ENCODE measurements at places on chromosomes 12 and 14. TPM values are rescaled to one million over a fixed set of nuclear protein-coding genes. Genes with fewer than 3 reads are reported as not detected.

GRCh38 chr12:76275511-76276093 is 72.6 kb downstream of the BBS10 start:
- no peak overlapping the region for H3K4me3 ChIP-seq
- peaks cover 9% of the 10 kb centered on the region for H3K27me3 ChIP-seq
- no peaks in the 10 kb centered on the region for H3K36me3 ChIP-seq
- DNase-seq, result no peak
- no peak overlapping the region for H3K27ac ChIP-seq

DNA sequence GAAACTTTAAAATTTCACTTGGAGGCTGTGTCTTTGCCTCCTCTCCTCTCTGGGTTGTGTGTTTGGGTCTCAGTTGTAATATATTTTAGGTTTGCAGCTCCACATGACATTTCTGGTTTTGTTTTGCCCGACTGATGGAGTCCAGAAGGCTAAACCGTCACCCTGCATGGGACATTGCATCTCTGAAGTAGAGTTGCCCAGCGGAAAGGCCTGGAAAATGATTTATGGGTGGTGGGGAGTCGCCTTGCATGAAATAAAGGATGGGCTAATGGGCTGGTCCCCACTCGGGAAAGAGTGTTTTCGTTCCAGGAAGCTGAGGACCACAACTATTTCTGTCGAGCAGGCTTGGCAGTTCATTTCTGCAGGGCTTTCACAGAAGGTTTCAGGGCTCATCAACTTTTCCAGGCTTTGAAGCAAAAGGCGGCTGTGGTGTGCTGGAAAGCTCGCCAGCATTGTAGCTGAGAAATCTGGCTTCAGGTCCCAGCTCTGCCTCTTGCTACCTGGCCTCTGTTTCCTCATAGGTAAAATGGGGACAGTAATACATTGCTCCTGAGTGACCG is 74.8 kb upstream of the GSC start:
- H3K4me1 ChIP-seq, result no peaks in the 10 kb centered on the region
- DNase-seq, result no peak
- no peaks in the 10 kb centered on the region for H3K36me3 ChIP-seq
- H3K4me3 ChIP-seq, result no peak overlapping the region
- H3K27ac ChIP-seq, result no peak overlapping the region

- no peak overlapping the region for H3K4me3 ChIP-seq
- peaks cover 10% of the 10 kb centered on the region for H3K27me3 ChIP-seq
- DNase-seq, result no peak
- H3K4me1 ChIP-seq, result no peaks in the 10 kb centered on the region
These were observed 124.1 kb upstream of the RBM19 start for GRCh38 chr12:114090211-114090610.

GRCh38 chr12:104930388-104931326 is 27.4 kb downstream of the SLC41A2 start:
- H3K27ac ChIP-seq, result no peak overlapping the region
- H3K36me3 ChIP-seq, result no peaks in the 10 kb centered on the region
- no peak overlapping the region for H3K4me3 ChIP-seq
- H3K27me3 ChIP-seq, result no peaks in the 10 kb centered on the region
- H3K4me1 ChIP-seq, result no peaks in the 10 kb centered on the region

- no peak overlapping the region for H3K27ac ChIP-seq
- no peaks in the 10 kb centered on the region for H3K36me3 ChIP-seq
- no peak overlapping the region for H3K4me3 ChIP-seq
- no peaks in the 10 kb centered on the region for H3K4me1 ChIP-seq
- no peak for DNase-seq
- H3K27me3 ChIP-seq, result peaks cover 1% of the 10 kb centered on the region
These were observed 345.0 kb upstream of the SFSWAP start for GRCh38 chr12:131365821-131366260.

SNX6 gene
- total RNA-seq, result 81.1 TPM

DNA sequence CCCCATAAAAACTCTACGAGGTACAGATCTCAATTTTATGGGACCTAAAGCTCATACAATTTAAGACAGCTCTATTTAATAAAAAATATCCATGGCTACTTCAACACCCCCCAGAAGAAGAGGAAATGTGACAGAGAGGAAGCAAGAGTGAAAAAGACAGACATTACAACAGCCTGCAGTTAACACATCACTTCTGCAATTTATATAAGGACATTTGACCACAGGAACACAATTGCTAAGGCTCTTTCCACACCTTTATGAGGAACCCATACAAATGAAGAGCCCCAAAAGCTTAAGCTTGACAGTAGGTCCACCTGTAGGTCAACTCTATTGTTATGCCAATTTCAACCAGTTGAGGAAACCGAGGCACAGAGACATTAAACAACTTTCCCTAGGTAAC is 5.6 kb downstream of the OR10P1 start:
- no peak overlapping the region for H3K27ac ChIP-seq
- no peak overlapping the region for H3K4me3 ChIP-seq
- H3K4me1 ChIP-seq, result peaks cover 21% of the 10 kb centered on the region
- H3K36me3 ChIP-seq, result no peaks in the 10 kb centered on the region
- DNase-seq, result no peak

KRT85 gene
- total RNA-seq, result not detected

GRCh38 chr12:72214163-72214562 is 58.0 kb upstream of the TRHDE start:
- H3K4me1 ChIP-seq, result no peaks in the 10 kb centered on the region
- no peak for DNase-seq
- H3K4me3 ChIP-seq, result no peak overlapping the region
- no peaks in the 10 kb centered on the region for H3K36me3 ChIP-seq
- no peaks in the 10 kb centered on the region for H3K27me3 ChIP-seq

DNA sequence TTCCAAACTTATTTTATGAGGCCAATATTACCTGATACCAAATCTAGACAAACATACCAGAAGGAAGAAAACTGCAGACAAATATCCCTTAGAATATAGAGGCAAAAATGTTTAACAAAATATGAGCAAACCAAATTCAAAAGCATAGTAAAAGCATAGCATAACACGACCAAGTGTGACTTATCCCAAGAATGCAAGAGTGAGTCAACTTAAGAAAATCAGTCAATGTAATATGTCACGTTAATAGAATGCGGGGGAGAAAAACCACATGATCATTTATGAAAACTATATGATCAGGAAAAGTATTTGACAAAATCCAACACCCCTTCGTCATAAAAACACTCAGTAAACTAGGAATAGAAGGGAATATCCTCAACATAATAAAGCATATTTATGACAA is 217.3 kb downstream of the ADGRD1 start:
- no peak overlapping the region for H3K27ac ChIP-seq
- H3K36me3 ChIP-seq, result peaks cover 2% of the 10 kb centered on the region
- no peaks in the 10 kb centered on the region for H3K4me1 ChIP-seq
- H3K4me3 ChIP-seq, result no peak overlapping the region
- DNase-seq, result no peak

- H3K4me3 ChIP-seq, result no peak overlapping the region
- H3K4me1 ChIP-seq, result no peaks in the 10 kb centered on the region
- no peaks in the 10 kb centered on the region for H3K27me3 ChIP-seq
- no peak overlapping the region for H3K27ac ChIP-seq
- no peak for DNase-seq
These were observed 310.0 kb downstream of the IPO8 start for GRCh38 chr12:30385706-30386105.

OGFOD2 gene
- total RNA-seq, result 35.1 TPM

GRCh38 chr12:56469007-56469930 is 891 bp downstream of the SPRYD4 start:
- H3K27me3 ChIP-seq, result no peaks in the 10 kb centered on the region
- H3K36me3 ChIP-seq, result no peaks in the 10 kb centered on the region
- peak overlapping the region; percentile 97 for H3K4me3 ChIP-seq

REP15 gene
- total RNA-seq, result not detected

DNA sequence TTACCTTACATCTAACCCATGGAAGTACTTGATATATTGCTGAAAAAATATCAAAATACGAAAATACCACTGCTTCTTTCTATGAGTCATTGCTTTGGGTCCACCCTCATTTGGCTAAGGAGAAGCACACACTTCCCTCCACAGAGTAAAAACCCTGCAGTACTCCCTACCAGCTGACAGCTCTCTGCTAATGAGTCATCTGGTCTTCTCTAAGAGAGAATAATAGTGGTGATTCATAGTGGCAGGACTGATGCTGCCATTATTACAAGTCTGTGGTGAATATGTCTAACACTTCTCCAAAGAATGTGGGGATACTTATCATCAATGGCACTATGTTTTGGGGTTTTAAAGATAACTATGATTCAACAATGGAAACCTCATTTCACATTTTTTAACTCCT is 90.7 kb downstream of the PPFIA2 start:
- H3K4me1 ChIP-seq, result no peaks in the 10 kb centered on the region
- no peak for DNase-seq
- no peak overlapping the region for H3K27ac ChIP-seq
- no peaks in the 10 kb centered on the region for H3K27me3 ChIP-seq
- H3K36me3 ChIP-seq, result no peaks in the 10 kb centered on the region

GRCh38 chr12:56129942-56130495 is 2.0 kb downstream of the ESYT1 start:
- peak overlapping the region; percentile 99 for H3K4me3 ChIP-seq
- H3K36me3 ChIP-seq, result peaks cover 40% of the 10 kb centered on the region
- H3K27me3 ChIP-seq, result no peaks in the 10 kb centered on the region
- H3K27ac ChIP-seq, result peak overlapping the region; percentile 97

DNA sequence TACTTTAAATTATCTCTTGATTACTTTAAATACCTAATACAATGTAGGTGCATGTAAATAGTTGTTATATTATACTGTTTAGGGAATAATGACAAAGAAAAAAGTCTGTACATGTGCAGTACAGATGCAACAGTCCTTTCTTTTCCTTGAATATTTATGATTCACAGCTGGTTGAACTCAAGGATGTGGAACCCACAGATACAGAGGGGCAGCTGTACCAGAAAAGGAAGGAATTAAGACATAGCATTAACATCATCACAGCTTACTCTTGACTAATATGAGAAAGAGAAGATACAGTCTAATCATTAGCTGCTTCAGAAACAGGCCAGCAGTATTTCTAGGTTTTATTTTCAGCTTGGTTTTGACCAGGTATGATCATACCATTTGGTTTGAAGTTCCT is 34.7 kb upstream of the AP4S1 start:
- peaks cover 60% of the 10 kb centered on the region for H3K4me1 ChIP-seq
- peaks cover 2% of the 10 kb centered on the region for H3K36me3 ChIP-seq
- no peak for DNase-seq
- no peak overlapping the region for H3K27ac ChIP-seq
- H3K27me3 ChIP-seq, result no peaks in the 10 kb centered on the region

DNA sequence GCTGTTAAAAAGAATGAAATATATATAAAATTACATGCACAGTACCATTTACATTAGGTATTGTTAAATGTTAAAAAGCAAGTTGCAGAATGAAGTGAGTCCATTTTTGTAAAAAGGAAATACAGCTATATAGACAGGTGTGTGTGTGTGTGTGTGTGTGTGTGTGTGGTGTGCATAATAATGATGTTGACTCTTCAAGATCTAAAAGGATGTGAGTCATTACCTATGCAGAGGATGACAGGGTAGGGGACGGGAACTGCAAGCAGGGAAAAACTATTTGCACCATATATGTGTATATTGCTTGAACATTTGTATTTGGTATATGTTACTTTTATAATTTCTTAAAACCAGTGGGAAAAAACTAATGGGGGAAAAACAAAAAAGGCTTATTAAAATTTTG is 3.1 kb downstream of the C14orf39 start:
- H3K27me3 ChIP-seq, result peaks cover 29% of the 10 kb centered on the region
- H3K4me3 ChIP-seq, result no peak overlapping the region
- H3K4me1 ChIP-seq, result no peaks in the 10 kb centered on the region
- H3K27ac ChIP-seq, result no peak overlapping the region

GRCh38 chr12:32501835-32502333 is 102.5 kb downstream of the FGD4 start:
- no peak overlapping the region for H3K27ac ChIP-seq
- DNase-seq, result no peak
- no peaks in the 10 kb centered on the region for H3K4me1 ChIP-seq
- no peak overlapping the region for H3K4me3 ChIP-seq

DNA sequence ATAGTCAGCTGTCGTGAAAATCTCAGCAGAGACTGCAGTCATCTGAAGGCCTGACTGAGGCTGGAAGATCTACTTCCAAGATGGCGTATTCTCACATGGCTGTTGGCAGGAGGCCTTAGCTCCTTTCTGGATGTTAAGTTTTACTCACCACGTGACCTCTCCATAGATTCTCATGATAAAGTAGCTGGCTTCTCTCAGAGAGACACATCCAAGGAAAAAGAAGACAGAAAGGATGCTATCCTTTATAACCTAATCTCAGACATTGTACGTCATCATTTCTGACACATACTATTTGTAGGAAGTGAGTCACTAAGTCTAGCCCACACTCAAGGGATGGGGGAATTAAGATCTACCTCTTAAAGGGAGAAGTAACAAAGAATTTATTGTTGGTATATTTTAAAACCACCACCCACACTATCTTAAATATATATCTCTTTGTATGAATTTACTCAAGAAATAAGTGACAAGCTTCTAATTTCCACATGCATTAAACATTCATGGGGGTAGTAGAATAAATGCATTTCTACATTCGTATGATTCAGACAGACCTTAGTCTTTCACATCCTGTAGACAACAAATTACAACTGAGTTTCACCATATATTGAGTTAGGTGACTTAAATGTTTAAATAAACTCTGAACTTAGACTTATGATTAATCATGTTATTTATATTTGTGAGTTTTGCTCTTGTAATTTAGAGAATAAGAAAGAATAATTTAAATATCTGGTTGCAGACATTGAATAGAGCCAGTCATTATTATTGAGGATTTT is 411.0 kb downstream of the LRIG3 start:
- H3K4me1 ChIP-seq, result no peaks in the 10 kb centered on the region
- peaks cover 9% of the 10 kb centered on the region for H3K27me3 ChIP-seq
- DNase-seq, result no peak
- H3K4me3 ChIP-seq, result no peak overlapping the region
- no peaks in the 10 kb centered on the region for H3K36me3 ChIP-seq
- H3K27ac ChIP-seq, result no peak overlapping the region

GRCh38 chr14:76514213-76514998 is 138.5 kb downstream of the ESRRB start:
- no peaks in the 10 kb centered on the region for H3K4me1 ChIP-seq
- no peak overlapping the region for H3K4me3 ChIP-seq
- peaks cover 39% of the 10 kb centered on the region for H3K27me3 ChIP-seq
- no peak overlapping the region for H3K27ac ChIP-seq
- no peaks in the 10 kb centered on the region for H3K36me3 ChIP-seq

DNA sequence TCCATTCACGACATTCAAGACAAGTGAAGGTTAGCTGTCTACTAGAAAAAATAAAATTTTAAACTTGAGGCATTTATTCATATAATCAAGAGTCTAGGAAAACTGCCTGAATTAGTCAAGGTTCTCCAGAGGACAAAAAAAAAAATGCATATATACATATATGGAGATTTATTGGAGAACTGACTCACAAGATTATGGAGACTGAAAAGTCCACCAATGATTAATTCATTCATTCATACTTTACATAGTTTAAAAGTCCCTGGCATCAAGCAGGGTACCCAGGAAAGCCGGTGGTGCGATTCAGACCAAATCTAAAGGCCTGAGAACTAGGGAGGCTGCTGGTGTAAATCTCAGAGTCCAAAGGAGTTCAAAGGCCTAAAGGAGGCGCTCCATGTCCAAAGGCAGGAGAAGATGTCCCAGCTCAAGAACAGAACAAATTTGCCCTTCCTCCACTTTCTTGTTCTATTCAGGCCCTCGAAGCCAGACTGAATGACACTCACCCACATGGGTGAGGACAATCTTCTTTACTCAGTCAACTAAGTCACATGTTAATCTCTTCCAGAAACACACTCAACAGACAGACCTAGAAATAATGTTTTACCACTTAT is 64.3 kb downstream of the ANKS1B start:
- H3K4me3 ChIP-seq, result no peak overlapping the region
- H3K4me1 ChIP-seq, result no peaks in the 10 kb centered on the region
- H3K27ac ChIP-seq, result no peak overlapping the region

All from naive thymus-derived CD8-positive, alpha-beta T cell (primary cell).